ENCODE measurements at places on chromosomes 3 and 15. TPM values are rescaled to one million over a fixed set of nuclear protein-coding genes. Genes with fewer than 3 reads are reported as not detected.

Gene SI
- not detected for total RNA-seq

Gene PODXL2
- 2.1 TPM for total RNA-seq

Gene KY
- total RNA-seq, result 3.6 TPM

Gene MYRIP
- total RNA-seq, result 7.1 TPM

Gene NPTN
- total RNA-seq, result 262 TPM

Gene PLA1A
- 4.3 TPM for total RNA-seq

All from right cardiac atrium (tissue), 5 donors.